ENCODE measurements at places on chromosomes 13 and 19.

DNA sequence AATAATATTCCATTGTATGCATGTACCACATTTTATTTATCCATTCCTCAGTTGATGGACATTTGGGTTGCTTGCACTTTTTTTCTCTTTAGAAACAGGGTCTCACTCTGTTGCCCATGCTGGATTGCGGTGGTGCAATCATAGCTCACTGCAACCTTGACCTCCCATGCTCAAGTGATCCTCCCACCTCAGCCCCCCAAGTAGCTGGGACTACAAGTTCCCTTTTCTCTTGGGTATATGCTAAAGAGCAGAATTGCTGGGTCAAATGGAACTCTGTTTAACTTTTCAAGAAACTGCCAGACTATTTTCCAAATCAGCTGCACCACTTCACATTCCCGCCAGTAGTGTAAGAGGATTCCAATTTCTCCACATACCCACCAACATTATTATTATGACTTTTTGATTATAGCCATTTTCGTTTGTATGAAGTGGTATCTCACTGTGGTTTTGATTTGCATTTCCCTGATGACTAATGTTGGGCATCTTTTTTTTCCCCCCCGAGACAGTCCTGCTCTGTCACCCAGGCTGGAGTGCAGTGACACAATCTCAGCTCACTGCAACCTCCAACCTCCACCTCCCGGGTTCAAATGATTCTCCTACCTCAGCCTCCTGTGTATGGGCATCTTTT, 7.6 kb upstream of the IPO5 start:
- peak; percentile 27 for DNase-seq

GRCh38 chr19:57512845-57513244, 13.1 kb downstream of the ZNF773 start:
- no peak for DNase-seq

DNA sequence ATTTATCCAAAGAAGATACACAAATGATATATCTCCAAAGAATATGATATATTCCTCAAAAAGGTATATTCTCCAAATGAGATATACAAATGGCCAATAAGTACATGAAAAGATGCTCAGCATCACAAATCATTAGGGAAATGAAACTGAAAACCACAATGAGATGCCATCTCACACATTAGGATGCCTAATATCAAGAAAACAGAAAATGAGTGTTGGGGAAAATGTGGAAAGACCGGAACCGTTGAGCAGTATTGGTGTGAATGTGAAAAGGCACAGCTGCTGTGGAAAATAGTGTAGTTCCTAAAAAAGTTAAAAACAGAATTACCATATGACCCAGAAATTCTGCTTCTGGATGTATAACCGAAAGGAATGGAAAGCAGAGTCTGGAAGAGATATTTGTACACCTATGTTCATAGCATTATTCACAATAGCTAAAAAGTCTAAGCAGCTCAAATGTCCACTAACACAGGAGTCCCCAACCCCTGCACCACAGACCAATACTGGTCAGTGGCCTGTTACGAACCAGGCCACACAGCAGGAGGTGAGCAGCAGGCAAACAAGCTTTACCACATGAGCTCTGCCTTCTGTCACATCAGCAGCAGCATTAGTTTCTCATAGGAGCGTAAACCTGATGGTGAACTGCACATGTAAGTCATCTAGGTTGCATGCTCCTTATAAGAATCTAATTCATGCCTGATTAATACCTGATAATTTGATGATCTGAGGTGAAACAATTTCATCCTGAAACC, 291.9 kb downstream of the PCDH20 start:
- no peak for DNase-seq

DNA sequence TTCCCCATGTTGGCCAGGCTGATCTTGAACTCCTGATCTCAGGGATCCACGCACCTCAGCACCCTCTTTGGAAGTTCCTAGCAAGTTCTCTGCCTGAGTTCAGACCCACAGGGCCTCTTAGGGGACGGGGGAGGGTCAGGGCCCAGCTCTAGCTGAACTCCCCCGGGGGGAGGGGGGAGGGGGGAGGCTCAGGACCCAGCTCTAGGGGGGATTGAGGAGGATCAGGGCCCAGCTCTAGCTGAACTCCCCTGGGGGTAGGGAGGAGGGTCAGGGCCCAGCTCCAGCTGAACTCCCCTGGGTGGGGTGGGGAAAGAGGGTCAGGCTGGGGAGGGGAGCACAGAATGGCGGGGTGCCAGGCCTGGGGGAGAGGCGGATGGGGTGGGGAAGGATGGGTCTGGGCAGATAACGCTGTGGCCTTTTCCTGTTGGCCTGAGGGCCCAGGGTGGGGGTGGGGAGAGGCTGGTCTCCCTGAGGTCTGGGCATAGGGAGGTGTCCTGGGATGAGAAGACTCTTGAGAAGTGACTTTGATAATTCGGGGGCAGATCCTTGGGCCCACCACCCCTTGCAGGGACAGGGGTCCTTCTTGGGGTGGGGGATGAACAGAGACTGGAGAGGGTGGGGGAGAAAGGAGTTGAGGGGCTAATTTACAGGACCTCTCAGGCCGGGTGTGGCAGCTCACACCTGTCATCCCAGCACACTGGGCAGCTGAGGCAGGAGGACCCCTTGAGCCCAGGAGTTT, 5.5 kb upstream of the PTBP1 start:
- DNase-seq, result no peak

- DNase-seq, result no peak
Observed at GRCh38 chr13:67175836-67176459, 54.2 kb downstream of the PCDH9 start.

DNA sequence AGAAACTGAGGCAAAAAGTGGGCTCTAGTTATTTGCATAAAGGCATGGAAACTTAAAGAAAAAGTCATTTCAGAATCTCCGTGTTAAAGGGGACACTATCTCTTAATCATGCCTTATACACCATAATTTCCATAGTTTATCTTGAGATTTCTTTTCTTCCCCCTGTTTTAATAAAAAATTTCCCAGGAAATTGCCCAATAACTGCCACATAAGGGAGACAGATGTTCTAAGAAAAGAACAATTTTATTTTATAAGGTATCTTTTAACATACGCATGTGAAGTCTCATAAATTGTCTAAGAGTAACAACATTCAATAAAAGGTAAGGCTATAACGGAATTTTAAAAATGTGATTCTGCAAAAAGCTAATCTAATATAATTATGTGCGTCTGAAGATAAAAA, 371.3 kb downstream of the IRS2 start:
- DNase-seq, result no peak

DNA sequence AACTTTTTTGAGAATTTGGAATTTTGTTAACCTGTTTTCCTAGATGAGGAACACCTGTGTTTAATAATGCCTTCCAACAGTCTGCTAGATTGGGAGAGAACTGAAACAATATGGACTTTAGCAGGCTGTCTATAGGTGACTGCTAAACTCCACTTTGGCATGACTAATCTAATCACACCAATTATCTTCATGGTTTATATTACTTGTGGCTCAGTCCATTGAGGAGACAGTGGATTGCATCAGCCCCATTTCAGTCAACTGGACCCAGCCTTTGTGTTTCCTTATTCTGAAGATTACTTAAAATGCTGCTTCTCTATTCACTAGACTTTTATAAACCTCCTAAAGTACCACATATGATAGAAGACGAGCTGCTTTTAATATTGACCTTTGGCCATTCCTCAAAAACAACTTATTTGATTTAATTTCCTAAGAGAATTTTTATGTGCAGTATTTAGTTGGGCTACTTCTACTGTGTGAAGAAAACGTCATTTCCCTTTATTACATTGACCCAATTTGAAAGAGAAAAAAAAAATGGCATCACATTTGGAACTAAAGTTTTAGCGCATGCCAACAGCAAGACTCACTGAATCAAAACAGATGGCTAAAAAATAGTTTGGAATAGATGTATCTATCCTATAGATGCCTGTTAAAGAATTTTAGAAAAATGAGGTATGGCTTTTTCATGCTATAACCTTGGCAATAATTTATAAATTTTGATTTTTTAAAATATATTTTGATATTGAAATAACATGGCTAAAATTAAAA, 295.8 kb downstream of the NDFIP2 start:
- peak; percentile 18 for DNase-seq

GRCh38 chr13:57716295-57716694, 84.8 kb downstream of the PCDH17 start:
- no peak for DNase-seq

DNA sequence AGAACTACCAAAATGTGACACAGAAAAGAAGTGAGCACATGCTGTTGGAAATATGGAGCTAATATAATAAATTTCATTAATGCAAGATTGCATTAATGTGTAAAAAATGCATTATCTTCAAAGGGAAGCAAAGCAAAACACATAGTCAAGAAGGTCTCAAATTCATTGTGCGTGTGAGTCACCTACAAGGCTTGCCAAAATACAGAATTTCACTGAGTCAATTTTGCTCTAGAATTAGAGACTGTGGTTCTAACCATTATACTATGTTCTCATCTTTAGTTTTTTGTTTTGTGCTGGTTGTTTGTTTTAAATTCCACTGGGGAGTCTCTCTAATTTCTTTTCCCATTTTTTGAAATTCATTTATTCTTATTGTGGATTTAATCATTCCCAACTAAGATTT, 149.8 kb upstream of the SLITRK1 start:
- DNase-seq, result no peak

- peak; percentile 30 for DNase-seq
Observed at GRCh38 chr13:67619351-67619994, 389.3 kb upstream of the PCDH9 start.

DNA sequence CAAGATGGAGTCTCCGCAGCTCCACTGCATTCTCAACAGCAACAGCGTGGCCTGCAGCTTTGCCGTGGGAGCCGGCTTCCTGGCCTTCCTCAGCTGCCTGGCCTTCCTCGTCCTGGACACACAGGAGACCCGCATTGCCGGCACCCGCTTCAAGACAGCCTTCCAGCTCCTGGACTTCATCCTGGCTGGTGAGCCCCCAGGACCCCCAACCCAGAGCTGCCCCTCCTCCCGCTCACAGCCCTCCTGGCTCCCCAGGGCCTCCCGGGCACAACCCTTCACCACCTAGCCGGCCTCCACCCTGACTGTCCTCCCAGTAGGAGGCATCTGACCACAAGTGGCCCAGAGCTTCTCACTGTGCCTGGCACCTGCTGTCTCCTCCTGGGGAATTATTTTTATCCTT, 9.4 kb downstream of the SYNGR4 start:
- DNase-seq, result no peak

DNA sequence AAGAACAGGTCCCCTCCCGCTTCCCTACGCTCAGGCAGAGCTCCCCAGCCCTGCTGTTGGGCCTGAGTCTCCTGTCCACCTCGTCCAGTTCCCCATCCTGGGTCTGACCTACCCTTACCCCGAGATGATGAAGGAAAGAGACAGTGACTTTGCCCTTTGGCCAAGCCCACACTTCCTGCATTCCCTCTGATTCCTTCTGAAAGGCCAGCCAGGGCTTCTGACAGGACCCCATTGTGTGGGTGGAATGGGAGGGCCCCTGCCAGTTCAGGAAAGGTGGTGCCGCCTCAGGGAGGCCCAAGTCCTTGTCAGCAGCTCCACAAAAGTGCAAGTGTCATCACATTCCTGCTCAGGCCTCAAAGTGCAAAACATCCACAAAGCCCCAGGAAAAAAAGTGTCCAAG, 177.8 kb downstream of the PAN3 start:
- no peak for DNase-seq

GRCh38 chr19:44072543-44073401, 813 bp downstream of the ZNF284 start:
- no peak for DNase-seq

DNA sequence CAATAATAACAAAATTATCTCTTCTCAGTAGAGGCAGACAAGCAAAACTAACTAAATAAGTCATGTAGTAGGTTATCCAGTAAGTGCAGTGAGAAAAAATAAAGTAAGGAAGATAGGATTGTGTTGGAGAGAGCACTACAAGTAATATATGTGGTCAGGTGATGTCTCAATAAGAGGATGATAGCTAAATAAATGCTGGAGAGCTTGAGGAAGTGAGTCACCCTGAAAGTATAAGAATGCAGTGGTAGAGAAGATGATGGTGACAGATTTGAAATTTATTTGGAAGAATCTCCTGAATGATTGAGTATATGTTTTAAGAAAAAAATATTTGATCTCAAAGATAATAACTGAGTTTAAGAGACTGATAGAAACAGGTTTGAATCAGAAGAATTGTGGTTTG, 152.2 kb upstream of the PRR20A start:
- DNase-seq, result no peak

DNA sequence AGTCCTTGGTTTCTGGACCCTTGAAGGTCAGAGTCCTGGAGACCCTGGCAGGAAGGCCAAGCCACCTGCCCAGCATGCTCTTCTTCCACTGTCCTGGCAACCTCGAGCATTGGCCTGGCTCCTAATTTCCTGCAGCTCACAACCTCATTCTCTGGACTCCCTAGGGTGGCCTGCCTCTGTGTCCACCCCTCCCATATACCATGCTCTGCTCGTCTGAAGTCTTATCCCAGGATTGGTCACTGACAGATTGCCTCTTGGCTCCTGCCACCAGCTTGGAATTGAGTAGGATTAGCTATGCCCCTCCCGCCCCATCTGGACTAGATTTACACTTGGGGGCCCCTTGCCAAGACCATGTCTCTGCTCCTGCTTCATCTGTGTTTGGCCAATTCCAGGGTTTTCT, 17.1 kb upstream of the WASF3 start:
- DNase-seq, result no peak

DNA sequence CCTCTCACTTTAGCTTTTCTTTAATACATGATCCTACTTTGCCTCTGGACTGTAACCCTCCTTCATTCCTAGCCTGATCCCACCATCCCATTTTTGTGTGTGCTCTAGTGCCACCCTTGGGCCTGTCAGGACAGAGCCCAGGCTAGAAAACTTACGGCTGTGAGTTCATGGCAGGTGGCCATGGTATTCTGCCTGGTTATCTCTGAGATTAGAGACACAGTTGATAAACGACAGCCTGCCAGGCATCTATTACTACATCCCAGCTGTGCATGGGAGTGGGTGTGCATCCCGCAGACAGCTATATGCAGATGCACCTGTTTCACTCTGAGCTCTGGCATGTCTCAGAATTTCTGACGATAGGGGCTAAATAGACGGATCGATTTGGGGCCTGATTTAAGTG, 110.9 kb downstream of the HS6ST3 start:
- DNase-seq, result no peak

- no peak for DNase-seq
Observed at GRCh38 chr19:37905946-37906868, at the start of gene WDR87. Gene WDR87, minus strand, starts transcription at chr19:37906594. Its CDS starts 8,355 bp downstream, at chr19:37898239.

- DNase-seq, result no peak
Observed at GRCh38 chr13:106197496-106197895, 338.0 kb downstream of the EFNB2 start.

GRCh38 chr13:77891486-77891885, 27.1 kb downstream of the EDNRB start:
- DNase-seq, result no peak

GRCh38 chr19:4365341-4365740, 22.0 kb downstream of the MPND start:
- DNase-seq, result no peak

DNA sequence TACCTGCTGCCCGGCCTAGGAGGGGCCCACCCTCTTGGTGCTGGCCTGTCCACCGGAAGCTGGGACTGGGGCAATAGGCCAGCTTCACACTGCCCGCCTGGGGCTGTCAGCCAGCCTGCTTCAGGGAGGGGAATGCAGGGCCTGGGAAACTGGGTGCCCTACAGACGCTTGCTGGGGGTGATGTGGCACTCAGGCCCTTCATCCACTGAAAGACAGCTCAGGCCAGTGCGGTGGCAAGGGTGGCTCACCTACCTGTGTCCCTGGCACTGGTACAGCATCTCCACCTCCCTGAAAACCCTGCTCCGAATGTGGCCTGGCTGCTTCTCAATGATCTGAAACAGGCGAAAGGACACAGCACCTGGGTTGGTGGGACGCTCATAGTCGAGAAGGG, 7.8 kb downstream of the MKNK2 start:
- no peak for DNase-seq

GRCh38 chr19:20359933-20360720, 193.1 kb downstream of the ZNF486 start:
- DNase-seq, result no peak

- DNase-seq, result no peak
Observed at GRCh38 chr13:111952814-111953213, 114.1 kb upstream of the SOX1 start.

Data from A172 (cell line).